Foreskin keratinocyte (primary cell): ENCODE measurements at places on chromosomes 11 and 22. TPM values are rescaled to one million over a fixed set of nuclear protein-coding genes. Genes with fewer than 3 reads are reported as not detected.

- DNase-seq, result no peak
These were observed 955.5 kb upstream of the CHORDC1 start for GRCh38 chr11:91178366-91178765.

- no peak for DNase-seq
These were observed 22.2 kb downstream of the NUP50 start for GRCh38 chr22:45185718-45186514.

DNA sequence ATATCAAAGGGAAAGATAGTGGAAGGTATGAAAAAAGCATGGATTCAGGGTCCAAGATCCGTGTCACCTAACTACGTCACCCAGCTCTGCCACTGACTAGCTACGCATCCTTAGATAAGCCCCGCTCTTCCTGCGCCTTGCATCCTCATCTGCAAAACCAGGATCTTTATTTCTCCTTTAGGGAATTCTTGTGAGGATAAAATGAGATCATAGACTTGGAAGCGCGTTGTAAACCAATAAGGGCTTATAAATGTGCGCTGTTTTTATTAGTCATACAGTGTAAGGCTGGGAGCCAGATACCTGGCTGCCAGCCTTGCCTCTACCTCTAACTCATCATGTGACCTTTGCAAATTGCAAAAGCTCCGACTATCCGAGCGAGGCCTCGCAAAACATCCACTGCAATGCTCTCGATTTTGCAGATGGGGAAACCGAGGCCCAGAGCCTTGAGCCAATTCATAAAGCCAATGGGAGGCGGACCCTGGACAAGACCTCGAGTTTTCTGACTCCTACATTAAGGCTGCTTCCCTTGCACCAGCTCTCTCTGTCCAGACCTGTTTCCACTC lies 753 bp downstream of the PRPF19 start:
- DNase-seq, result peak; percentile 71

LZTR1 gene
- total RNA-seq, result 37.8 and 39.9 TPM in 2 replicates

BIRC3 gene
- total RNA-seq, result 6.7 and 10.1 TPM in 2 replicates

ZNF195 gene
- 24.5 and 28.4 TPM in 2 replicates for total RNA-seq

RIMBP3C gene
- total RNA-seq, result 0.07 TPM in 1 of 2 replicates, not detected in the other
